ENCODE measurements at places on chromosomes 3 and 15.
A peak's percentile ranks its signal among the peaks of the same experiment; 100 is the strongest.

- no peak for DNase-seq
Measured at GRCh38 chr3:149900322-149900721, 70.4 kb downstream of the PFN2 start.

DNA sequence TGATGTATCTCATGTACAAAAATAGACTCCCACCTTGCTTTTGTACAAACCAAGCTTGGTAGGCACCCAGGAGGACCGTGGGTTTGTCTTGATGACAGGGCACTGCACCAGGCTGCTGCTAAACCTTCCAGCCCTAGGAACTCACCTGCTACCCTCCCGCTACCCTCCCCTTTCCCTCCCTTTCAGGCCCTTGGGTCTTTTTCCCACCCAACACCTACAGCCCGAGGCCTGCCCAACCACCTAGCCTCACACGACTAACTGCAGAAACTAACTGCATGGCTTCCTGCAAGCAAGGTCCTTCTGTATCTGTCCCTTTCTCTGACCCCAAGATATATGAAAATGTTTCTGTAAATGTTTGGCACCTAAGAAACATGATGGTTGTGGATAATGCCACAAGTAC, 11.1 kb downstream of the PPM1M start:
- DNase-seq = no peak

DNA sequence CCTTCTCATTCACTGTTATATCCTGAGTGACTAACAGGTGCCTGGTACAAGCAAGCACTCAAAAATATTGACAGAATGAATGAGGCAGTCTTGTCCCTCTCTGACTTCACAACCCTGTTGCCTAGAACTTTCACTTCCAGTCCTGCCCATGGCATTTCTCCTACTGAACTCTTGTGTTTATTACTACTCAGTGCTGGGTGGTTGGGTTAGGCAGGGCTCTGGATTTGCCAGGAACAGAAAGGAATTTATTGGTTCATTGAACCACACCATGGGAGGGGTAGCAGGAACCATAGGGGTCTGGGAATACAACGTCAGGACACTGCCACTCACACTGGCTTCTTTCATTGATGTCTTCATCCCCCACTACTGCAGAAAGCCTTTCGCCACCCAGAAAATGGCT, 41.9 kb upstream of the SEMA4B start:
- no peak for DNase-seq

- DNase-seq = no peak
Measured at GRCh38 chr15:63086947-63087346, 34.7 kb upstream of the LACTB start.

- no peak for DNase-seq
Measured at GRCh38 chr15:83692746-83693581, 39.0 kb downstream of the ADAMTSL3 start.

DNA sequence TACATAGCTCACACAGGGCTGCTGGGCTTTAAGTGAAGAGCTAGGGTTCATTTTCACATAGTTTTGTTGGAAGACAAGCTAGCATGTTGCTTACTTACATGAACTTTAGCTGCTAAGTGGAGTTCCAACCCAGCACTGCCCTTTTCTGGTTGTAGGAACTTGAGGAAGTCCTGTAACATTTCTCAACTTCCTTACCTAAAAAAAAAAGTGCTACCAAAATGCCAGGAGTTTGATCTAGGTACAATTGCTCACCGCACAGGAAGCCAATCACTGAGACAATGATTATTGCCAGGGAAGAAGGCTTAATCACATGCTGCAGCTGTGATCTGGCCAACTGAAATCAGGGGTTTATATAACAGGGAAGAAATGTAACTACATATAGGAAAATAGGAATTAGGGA, 52.8 kb downstream of the IL12A start:
- DNase-seq = no peak

DNA sequence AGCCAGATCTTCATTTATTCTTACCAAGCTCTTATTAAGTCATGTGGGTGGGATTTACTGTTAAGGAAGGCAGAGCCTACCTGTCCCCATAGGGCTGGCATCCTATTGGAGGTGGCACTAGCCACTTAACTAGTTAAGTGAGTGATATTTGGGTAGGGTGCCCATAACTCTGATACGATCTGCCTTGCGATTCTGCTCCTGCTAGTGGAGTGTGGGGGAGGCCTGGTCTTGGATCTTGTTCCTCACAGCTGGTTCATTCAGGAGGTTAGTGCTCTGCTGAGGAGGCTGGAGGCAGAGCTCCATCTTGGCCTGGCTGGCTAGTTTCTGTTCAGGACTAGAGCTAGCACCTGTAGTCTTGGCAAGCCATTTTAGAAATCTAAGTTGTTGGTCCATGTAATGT, 9.3 kb downstream of the BAHD1 start:
- DNase-seq = no peak

- DNase-seq = peak; percentile 34
Measured at GRCh38 chr3:119318876-119319275, 24.7 kb downstream of the ARHGAP31 start.

- no peak for DNase-seq
Measured at GRCh38 chr3:8499181-8499611, 2.4 kb upstream of the LMCD1 start.

- no peak for DNase-seq
Measured at GRCh38 chr3:120182613-120183511, 88.6 kb upstream of the GSK3B start.

GRCh38 chr3:31959951-31960792, 20.9 kb downstream of the OSBPL10 start:
- DNase-seq = no peak

DNA sequence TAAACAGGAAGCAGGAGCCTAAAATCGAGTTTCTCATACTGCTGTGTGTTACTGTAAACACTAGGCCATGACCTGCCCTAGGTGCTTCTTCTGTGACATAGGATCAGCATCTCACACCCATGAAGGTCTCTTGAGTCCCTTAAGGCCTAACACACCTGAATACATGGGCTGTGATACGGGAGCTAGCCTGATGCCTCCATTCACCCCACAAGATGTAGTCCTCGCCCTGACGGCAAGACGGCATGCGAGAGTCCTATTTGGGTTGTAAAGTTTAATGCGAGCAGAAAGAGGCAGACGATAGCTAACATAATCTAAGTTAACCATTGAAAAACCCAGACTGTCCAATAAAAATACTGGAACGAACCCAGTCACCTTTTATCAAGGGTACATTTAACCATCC, 241.1 kb upstream of the ICE2 start:
- no peak for DNase-seq

GRCh38 chr3:140906785-140907184, 34.9 kb upstream of the SLC25A36 start:
- DNase-seq = no peak

- DNase-seq = no peak
Measured at GRCh38 chr3:55591888-55592287, 104.8 kb upstream of the WNT5A start.

DNA sequence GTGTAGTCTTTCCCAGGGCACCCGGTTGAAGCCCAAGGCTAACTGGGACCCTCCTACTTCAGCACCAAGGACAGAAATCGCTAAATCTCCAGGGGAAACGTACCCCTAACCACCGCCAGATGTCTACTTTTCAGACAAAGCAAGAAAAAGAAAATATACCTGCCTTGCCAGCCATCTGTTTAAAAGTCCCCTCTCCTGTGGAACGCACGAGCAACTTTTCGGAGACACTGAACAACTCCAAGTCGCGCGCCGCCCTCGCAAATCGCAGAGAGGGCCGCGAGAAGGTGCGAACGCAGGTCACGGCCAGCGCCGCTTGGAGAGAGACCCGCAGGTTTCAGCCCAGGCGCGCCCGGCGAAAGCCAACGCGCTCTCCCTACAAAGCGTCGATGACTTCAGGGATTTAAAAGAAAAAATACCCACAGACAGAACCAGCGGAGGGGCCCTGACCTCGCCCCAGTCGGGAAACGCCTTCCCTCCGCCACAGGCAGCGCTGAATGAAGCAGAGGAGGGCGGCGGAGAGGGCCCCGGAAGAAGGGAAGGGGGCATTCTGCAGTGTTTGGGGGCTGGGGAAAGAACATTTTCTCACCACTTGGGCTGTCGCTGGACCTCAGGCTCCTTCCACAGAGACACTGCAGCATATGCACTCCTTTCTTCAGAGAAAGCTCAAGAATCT, 213.1 kb downstream of the FGF12 start:
- no peak for DNase-seq

DNA sequence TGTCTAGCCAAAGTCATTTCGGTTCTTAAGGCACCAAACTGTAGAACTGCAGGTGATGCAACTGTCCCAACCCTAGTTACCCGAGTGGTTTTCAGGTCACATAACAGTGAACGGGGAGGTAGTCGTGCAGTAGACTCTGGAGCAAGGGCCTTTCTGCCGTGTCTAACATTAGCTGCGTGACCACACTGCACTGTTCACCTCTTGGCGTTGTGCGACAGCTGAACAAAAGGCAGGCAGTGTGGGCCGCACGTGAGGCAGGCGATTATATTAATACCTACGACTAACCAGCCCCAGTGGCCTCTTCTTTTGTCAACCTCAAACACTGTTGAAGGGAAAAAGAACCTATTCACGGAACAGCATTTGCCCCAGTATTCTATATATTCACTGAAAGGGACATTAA, 2.8 kb downstream of the LRRN1 start:
- DNase-seq = no peak

- DNase-seq = no peak
Measured at GRCh38 chr3:139505829-139506386, 29.6 kb upstream of the RBP2 start.

DNA sequence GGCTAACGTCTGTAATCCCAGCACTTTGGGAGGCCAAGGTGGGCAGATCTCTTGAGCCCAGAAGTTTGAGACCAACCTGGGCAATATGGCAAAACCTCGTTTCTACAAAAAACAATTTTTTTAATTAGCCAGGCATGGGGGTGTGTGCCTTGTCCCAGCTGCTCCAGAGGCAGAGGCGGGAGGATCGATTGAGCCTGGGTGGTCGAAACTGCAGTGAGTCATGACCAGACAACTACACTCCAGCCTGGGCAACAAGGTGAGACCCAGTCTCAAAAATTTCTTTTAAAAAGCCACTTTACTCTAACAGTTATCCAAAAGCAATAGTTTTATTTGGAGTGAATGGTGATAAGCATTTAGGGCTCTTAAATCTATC, 12.5 kb downstream of the TRIM59 start:
- no peak for DNase-seq

- DNase-seq = no peak
Measured at GRCh38 chr3:54426381-54426780, 304.0 kb downstream of the CACNA2D3 start.

- DNase-seq = no peak
Measured at GRCh38 chr3:20769430-20769829, 583.4 kb upstream of the SGO1 start.

DNA sequence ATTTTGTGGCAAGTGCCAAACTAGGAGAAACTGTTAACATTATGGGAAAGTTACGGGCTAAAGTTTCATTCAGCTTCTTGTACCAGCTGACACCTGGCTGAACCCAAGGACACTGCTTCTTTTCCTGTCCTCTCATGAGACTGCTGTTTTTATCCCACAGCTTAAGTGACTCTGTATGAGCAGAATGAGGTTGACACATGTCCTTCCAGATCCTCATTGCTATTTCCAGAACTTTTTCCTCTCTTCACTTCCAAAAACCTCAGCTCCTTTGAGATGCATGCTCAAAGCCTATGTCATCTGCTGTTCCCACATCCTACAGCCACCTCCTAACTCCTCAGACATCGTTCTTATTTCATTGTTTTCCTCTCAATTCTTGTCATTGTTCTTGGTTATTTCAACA, 183.6 kb downstream of the DCLK3 start:
- no peak for DNase-seq

DNA sequence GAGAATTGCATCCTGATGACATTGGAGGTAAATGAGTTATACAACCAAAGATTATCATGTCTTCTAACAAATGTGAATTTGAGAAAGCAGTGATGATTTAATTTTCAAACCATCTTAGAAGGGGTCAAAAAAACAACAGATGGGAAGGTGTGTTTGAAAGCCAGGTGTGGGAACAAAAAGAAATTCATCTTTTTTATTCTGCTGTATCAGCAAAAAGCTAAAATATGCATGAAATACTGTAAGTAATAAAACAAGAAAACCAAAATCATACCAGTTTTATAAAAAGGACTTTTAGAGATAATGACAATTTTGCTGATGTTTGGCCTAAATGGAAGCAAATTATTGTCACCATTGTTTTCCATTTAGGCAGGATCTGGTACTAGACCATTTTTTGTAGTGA, 145.5 kb downstream of the FBN1 start:
- DNase-seq = no peak
